ENCODE measurements at places on chromosomes 12 and 14.

DNA sequence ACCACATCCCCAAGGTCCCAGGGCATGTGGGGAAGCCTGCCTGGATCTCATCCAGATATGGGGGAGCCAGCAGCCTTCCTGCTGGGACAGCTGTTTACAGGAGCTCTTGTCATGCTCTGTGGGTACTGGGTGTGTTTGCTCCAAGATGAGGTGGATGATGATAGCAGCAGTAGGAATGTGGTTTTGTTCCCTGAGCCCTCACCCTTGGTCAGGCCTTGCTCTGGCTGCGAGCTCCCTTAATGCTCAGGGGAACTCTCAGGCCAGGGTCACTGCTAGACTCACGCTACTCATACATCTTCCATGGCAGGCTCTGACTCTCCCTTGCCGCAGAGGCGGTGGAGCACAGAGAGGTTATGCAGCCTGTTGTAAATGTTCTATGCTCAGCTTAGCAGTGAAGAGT, 990.3 kb downstream of the AACS start:
- DNase-seq = no peak

GRCh38 chr14:87745507-87746118, 247.4 kb downstream of the GALC start:
- no peak for DNase-seq

- DNase-seq = no peak
These were observed 9.3 kb downstream of the TNFAIP2 start for GRCh38 chr14:103132381-103133209.

DNA sequence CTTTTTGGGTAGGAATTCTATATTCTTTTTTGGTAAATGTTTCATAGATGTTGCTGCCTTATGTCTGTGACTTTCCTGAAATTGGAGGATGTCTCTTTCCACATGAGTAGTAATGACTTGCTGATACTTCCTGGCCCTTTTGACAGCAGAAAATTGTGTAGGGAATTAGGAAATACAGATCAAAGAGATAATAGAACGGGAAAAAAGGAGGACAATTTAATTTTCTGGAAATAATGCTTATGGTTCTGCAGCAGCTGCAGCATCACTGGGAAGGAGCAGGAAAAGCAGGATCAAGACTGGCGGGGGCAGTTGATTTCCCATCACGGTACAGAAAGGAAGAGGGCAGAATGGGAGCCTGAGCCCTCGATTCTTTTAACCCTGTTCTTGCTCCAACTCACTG, 68.8 kb upstream of the PZP start:
- DNase-seq = no peak

DNA sequence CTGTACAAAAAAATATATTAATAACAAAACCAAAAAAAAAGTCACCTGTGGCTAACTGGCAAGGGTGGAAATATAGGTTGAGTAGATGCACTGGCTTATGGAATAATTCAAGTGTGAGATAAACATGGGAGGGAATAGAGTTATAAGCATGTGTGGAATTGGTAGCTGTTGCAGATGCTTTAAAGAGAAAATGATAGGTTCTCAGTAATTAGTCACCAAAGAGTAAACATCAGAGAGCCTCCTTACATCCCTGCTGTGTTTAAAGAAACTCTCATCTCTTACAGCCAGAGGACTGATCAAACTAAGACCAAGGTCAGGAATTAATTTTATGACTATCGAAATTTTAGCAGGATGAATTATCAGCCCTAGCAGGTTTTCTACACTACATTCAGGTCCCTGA, 70.5 kb downstream of the EGLN3 start:
- DNase-seq = no peak

DNA sequence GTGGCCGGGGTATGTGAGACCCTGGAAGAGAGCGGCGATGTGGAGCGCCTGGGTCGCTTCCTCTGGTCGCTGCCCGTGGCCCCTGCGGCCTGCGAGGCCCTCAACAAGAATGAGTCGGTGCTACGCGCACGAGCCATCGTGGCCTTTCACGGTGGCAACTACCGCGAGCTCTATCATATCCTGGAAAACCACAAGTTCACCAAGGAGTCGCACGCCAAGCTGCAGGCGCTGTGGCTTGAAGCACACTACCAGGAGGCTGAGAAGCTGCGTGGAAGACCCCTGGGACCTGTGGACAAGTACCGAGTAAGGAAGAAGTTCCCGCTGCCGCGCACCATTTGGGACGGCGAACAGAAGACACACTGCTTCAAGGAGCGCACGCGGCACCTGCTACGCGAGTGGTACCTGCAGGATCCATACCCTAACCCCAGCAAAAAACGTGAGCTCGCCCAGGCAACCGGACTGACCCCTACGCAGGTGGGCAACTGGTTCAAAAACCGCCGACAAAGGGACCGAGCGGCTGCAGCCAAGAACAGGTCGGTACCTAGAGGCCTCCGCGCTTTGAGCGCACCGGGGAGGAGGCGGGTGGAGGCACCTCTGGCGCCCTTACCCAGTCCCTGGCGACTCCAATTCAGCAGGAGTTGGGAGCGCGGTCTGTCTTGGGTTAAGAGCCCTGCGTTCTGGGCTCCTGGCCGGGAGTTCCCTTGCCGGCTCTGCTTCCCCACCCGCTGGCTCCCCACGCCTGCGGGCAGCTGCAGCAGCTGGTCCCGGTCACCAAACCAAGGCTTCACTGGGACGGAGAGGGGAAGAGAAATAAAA, 700 bp downstream of the SIX6 start:
- no peak for DNase-seq

GRCh38 chr12:112347581-112347982, 34.6 kb downstream of the HECTD4 start:
- no peak for DNase-seq

GRCh38 chr14:101723061-101723595, 38.4 kb upstream of the PPP2R5C start:
- no peak for DNase-seq

DNA sequence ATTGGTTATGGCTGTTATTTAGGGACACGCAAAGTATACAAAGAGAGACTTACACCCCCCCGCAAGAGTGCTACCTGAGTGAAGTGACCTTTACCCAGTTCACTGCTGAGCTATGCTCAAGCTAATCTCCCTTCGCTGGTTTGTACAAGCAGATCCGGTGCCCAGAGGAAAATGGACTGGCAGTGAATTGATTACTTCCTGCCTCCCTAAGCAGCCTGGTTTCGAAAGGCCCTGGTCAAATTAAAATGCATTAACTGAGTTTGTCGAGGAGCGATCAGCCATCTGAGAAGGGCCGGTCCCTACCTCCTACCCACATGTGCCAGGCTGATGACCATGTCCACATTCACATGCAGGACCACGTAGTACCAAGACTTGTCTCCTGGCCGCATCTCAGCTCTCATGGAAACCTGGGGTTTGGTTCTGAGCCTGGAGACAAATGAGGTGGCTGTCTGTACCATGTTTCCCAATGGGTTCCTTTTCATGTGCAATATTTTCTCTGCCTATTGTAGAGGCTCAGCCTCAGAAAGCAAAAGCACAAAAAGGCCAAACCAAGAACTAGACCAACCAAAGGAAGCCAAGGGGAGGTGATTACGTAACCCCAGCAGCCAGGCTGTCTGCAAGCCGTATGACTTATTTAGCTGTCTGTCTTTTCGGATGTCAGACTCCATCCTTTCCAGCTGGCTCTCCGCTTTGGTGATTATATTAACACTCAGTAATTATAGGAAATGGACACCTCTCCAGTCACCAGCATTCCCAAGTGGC, 284.7 kb upstream of the PWP1 start:
- no peak for DNase-seq

GRCh38 chr12:81949841-81950308, 190.7 kb upstream of the PPFIA2 start:
- no peak for DNase-seq

DNA sequence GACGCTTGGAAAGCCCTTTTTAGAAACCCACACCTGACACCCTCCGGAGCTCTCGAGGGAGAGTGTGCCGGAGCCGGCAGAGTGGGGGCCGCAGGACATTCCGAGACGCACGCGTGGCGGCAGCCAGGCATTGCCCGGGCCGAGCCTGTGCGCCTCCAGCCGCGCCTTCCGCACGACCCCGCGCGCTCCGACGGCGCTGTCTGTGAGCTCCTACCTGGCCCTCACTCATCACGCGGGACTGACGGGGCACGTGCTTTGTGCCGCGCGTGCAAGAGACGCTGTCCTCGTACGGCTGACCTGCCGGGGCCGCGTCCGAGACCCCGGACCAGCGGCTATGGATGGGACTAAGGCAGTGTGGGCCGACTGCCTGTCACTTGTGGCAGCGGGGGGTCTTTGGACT, 5.2 kb downstream of the GALNT9 start:
- DNase-seq = no peak

DNA sequence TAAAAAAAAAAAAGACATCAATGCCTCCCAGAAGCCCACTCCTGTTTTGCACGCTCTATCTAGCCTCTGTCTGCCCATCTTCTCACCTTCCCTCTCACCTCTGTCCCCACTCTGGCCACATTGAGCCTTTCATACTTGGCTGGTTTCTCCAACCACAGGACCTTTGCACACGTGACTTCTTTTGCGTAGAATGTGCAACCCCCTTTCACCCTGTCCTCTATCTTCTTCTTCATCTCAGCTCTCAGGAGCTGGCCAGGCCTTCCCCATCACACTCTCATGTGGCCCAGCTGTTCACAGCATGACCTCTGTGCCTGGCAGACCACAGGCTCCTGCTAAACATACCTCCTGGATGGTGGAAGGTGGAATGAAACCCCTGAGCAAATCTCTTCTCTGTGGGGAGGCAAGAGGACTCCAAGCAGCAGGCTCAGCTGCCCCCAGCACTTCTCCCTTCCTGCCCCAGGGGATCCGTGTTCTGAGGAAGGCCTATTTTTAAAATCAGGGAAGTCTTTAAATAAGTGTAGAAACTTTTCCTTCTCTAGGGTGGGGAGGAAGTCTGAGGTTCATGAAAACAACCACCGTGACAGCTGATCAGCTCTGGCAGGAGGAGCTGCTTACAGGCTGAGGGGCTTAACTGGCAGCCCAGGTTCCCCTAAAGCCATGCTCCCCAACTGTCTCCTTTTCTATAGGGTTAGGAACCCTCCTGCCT, 11.6 kb downstream of the HVCN1 start:
- no peak for DNase-seq

- no peak for DNase-seq
These were observed 37.9 kb downstream of the A2ML1 start for GRCh38 chr12:8860165-8860961.

DNA sequence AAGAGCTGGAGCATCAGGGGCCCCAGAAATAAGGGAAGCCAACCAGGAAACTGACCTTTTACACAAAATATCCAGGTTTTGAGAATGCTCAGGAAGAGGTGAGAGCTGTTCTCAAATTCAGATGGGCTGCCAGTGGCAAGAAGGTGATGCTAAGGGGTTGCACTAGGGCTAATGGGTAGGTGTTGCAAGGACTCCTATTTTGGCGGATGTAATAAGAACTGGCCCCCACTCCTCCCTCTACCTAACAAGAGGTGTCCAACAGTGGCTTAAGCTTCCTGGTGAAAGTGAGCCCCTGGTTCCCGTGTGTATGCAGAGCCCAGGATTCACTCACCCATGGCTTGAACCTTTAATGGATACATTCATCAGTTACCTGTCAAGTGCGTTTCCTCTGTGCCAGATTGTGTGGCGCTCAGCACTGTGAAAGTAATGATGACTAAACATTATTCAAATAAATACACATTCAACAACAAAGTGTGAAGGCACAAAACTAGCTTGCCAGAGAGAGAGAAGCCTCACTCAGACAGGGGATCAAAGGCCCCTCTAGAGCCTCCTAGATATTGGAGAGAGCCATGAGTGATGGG, 705 bp upstream of the CHGA start:
- no peak for DNase-seq

- no peak for DNase-seq
These were observed 43.3 kb downstream of the ARMH4 start for GRCh38 chr14:58108717-58109116.

DNA sequence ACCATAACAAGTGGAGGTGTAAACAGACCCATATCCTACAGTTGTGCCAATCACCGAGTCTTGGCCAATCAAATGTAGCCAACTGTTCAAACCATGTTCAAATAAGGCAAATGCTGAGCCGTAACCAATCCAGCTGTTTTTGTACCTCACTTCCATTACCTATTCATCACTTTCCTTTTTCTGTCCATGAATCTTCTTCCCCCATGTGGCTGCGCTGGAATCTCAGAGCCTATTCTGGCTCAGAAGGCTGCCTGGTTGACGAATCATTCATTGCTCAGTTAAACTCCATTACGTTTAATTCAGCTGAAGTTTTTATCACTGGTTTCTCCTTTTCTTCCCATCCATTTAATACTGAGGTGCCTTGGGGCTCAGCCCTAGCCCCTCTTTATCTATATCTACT, 71.1 kb downstream of the TBC1D30 start:
- DNase-seq = no peak

- DNase-seq = no peak
These were observed 423.7 kb downstream of the EGLN3 start for GRCh38 chr14:33527023-33527634.

GRCh38 chr12:55256831-55257230, 12.4 kb downstream of the OR6C74 start:
- DNase-seq = no peak

- no peak for DNase-seq
These were observed 55.8 kb downstream of the CMAS start for GRCh38 chr12:22101749-22102243.

- no peak for DNase-seq
These were observed 167.5 kb downstream of the BTG1 start for GRCh38 chr12:91978143-91978542.

GRCh38 chr12:86948851-86949250, 692.7 kb upstream of the MGAT4C start:
- DNase-seq = no peak

- no peak for DNase-seq
These were observed 24.4 kb upstream of the CD27 start for GRCh38 chr12:6420364-6420763.

- DNase-seq = no peak
These were observed at the start of gene ACACB for GRCh38 chr12:109115758-109116610. ACACB (plus strand) TSS chr12:109116587; CDS start chr12:109139406, 22,819 bp downstream.

- DNase-seq = no peak
These were observed 42.1 kb upstream of the LIN7A start for GRCh38 chr12:80979816-80980215.

GRCh38 chr12:2334689-2335088, 281.9 kb downstream of the CACNA1C start:
- DNase-seq = no peak

- no peak for DNase-seq
These were observed 23.8 kb upstream of the PWP1 start for GRCh38 chr12:107661830-107662229.

DNA sequence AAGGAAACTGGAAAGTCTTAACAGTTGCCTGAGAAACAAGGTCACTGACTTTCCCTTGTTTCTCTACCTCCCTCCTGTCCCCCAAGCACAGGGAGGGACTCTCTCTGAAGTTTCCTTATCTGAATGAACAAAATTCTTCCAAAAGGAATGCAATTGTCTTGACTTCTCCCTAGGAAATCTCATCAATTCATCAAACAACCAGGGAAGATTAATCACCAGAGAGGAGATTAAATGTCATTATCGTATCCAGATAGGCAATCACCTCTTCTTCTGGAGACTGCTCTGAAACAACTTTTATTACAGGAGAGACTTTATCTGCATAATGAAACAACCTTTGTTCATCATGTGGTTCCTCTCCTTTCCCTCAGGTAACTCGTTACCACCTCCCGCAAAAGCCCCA, 431.4 kb downstream of the SLC16A7 start:
- DNase-seq = no peak
